ENCODE measurements at places on chromosomes 2 and 18.

GRCh38 chr2:224278531-224278930, 123.4 kb downstream of the FAM124B start:
- DNase-seq, result no peak

DNA sequence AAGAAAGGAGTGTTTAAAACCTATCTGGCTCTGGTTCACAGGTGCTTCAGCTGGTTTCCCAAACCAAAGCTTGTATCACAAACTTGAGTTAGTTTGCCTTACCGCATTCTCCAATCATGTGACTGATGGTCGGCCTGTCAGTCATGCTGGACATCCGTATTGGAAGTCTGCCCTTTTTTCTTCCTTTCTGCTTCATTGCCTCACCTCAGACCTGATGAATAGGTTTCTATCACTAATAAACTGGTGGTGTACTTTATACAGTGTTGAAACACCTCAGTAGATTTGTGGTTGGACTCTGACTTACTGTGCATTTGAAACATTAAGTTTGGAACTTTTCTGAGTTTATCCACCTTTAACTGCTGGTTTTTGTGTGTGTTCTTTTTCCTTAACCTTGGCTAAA, 84.1 kb downstream of the R3HDM1 start:
- DNase-seq, result no peak

- DNase-seq, result peak; percentile 24
Observed at GRCh38 chr2:43075811-43076585, 150.4 kb downstream of the ZFP36L2 start.

DNA sequence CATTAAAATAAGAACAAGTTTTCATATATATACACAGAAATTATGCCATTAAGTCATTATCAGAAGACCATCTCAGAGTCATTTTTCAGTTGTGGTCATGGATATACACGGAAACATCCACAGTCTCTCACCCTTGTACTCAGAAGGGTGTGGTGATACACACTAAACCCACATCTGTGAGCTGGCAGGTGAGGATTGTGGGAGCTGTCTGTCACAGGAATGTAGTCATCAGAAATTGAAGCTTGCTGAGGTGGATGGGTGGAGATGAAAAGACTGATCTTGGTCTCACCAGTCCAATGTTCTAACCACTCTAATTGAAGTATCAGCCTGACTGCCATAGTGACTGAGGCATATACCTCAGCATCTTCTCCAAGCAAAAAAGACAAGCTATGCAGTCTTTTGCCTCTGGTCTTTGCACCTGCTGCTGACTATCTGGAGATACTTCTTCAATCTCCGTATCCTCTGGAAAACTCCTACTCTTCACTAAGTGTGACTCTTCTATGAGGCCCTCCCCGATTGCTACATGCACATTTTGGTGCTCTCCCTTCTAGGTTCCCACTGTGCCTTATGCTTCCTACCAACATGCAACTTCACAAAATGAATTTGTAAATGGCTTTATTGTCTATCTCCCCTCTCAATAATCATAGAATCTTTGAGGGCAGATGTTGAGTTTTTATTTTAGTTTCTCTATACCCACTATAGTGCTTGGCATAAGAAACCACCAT, 232.8 kb downstream of the DYM start:
- no peak for DNase-seq

DNA sequence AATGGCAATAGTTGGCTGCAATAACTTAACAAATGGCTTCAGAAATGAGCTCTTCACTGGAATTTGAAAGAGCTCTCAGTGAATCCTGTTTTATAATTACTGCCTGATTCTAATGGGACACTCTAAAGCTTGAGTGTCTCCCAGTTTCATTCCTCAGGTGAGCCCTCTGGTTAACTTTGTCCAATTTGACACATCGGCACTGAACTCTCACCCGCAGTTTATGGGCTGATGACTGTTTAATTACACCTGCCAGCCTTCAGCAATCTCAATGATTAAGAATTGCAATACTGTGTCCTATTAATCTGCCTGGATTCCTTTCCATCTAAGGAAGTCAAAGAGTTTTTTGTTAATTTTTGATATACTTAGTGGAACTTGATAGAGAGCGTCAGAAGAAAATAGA, 110.7 kb upstream of the NABP1 start:
- no peak for DNase-seq

DNA sequence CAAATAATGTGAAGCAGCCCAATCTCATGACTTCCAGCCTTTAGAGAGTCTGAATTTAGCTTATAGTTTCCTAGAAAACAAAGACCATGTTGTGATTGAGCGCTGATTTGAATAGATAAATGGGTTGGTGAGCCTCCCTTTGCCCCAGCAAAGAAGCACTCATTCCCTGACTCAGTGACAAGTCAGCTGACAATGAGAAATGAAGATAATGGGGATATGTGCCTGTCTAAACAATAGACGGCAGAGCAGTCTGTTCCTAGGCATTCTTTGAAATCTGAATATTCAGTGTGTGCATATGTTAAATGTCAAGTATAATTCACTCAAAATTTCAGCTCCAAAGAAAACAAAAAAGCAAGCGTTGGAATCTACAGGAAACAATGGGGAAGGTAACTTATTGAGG, 34.8 kb upstream of the LINC00305 start:
- no peak for DNase-seq

All from erythroblast (primary cell).